Activated T-helper 9 cell treated with anti-CD3 and anti-CD28 coated beads, Interleukin-2, amount 50 U/mL, for 16 hours (primary cell): ENCODE measurements at places on chromosomes 7 and 10.

DNA sequence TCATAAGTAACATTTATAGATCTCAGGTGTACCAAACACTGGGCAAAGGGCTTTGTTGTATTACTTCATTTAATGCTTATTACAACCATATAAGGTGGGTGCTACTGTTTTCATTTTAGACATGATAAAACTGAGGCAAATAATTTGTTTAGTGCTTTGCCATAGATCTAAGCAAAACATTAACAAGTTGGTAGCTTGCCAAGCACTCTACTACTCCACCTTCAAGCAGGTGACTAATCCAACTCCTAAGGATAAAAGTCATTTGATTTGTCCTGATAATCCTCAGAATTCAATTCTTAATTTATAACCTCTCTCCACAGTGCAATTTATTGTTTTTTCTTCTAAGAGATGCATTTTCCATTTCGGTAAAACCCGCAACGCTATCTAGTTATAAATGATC lies 646.4 kb downstream of the GRM8 start:
- no peak for DNase-seq

DNA sequence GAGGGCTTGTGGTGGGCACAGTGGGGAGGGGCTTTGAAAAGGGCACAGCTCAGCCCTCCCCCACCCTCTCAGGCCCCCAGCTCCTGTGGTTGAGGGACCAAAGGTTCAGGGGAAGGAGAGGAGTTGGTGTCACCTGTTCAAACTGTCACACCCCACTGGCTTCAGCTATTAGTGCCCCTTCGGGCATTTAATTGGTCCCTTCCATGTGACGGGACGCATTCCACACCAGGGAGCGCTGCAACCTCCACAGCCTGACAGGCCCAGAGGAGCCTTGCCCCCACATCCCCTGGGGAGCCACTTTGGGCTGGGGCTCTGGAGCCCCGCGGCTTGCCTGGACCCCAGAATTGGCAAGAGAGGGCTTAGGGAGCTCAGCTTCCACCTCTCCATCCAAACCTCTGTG lies 75.7 kb downstream of the C10orf105 start:
- no peak for DNase-seq

DNA sequence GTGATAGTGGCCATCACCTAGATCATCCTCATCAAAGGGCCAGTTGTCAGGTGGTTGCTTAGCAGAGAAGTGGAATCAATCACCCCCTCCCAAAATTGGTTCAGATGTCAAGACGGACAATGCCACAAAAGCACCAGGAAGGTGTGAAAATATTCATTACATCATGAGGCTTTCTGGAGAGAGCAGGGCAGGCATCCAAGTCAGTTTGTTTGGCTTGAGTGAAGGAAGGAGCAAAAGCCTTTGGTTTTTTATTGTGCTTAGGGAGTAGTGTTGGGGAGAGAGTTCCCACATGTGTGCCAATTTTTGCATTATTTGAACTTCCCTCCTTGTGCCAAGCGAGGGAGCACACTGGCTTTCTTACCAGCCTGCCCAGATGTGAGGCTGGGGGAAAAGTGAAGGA lies 1082.9 kb downstream of the LRMDA start:
- no peak for DNase-seq

GRCh38 chr10:108616559-108617285 lies 1306.6 kb downstream of the XPNPEP1 start:
- DNase-seq, result no peak

- DNase-seq, result no peak
These were observed 45.5 kb upstream of the LRRN3 start for GRCh38 chr7:111045449-111045848.
